Stimulated activated CD4-positive, alpha-beta T cell treated with anti-CD3 and anti-CD28 coated beads, TNF-alpha, amount 100 ng/mL, for 1 hour (primary cell): ENCODE measurements at places on chromosomes 13 and 19.

DNA sequence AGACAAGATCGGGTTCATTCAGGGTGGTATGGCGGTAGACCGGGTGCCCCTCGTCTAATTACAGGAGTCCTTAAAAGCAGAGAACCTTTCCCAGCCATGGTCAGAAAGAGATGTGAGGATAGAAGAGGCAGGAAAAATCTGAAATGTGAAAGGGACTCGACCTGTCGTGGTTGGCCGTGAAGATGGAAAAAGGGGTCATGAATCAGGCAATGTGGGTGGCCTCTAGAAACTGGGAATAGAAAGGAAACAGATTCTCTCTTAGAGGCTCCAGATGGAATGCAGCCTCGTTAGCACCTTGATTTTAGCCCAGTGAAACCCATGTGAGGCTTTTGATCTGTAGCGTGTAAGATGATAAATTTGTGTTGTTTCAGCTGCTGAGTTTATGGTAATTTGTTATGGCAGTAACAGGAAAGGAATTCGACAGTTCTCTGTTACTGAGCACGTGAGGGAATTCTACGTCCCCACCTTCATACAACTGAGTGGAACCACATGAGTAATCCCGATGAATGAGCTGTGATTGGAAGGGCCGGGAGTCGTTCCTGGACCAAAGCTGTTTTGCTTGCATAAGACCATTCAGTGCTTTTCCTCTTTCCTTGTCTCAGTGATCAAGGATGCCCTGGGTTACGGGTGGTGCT, 11.0 kb upstream of the CA11 start:
- DNase-seq: no peak

GRCh38 chr19:30223866-30224688, 148.1 kb upstream of the ZNF536 start:
- DNase-seq: no peak

DNA sequence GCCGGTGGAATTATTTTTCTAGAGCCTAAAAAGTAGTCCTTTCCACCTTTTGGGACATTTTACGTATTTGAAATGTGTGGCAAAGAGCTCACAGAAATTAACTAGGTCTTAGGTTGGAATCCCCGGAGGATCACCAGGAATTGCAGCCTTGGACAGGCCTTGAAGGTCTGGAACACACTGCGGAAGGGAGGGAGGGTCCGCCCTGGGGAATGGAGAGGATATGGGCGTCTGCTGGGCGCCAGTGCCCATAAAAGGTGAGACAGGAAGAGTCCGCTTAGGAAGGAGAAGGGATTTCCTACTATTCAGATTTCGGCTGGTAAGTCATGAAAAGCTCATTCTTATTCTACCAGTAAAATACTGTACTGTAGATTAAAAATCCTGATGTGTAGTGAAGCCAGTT, 111.9 kb downstream of the COL4A2 start:
- DNase-seq: no peak

DNA sequence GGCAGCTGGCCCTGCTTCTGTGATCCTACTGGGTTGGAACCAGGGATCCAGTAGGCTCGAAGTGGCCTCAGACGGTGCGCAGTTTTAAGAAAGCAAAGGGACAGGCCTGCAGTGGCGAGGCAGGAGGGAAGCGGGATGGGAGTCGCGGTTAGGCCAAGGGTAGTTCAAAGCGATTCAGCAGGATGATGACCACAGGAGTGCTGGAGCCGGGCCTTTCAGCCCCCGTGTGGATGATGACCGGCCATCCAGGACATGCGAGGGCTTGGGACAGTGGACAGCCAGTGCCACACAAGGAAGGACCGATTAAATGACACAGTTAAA, 854 bp downstream of the RNASEH2B start:
- no peak for DNase-seq

GRCh38 chr13:36355632-36356031, 9.4 kb upstream of the SPART start:
- DNase-seq: no peak

- no peak for DNase-seq
Measured at GRCh38 chr19:46495786-46496099, at the start of gene PNMA8B. Gene PNMA8B, minus strand, starts transcription at chr19:46495867. Its CDS starts 402 bp downstream, at chr19:46495465.

- DNase-seq: no peak
Measured at GRCh38 chr13:99305158-99305557, 2.0 kb downstream of the GPR183 start.

DNA sequence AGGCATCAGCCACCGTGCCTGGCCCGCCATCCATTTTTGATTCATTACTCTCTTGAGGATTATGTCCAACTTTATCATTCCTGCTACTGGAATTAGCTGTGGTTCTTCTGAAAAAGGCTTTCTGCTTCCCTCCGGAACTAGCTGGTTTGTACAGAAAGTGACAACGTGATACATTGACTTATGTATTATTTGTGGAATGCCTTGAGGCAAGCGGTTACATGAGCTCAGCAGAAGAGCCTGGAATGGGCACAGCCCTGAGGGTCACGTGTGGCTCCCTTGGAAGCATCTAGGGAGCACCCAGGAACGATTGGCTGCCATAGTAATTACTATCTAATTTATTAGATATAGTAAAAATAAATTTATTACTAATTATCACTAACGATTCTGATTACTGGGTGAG, 14.4 kb upstream of the RETN start:
- DNase-seq: no peak

- no peak for DNase-seq
Measured at GRCh38 chr13:90104764-90105163, 1242.7 kb upstream of the MIR17HG start.

DNA sequence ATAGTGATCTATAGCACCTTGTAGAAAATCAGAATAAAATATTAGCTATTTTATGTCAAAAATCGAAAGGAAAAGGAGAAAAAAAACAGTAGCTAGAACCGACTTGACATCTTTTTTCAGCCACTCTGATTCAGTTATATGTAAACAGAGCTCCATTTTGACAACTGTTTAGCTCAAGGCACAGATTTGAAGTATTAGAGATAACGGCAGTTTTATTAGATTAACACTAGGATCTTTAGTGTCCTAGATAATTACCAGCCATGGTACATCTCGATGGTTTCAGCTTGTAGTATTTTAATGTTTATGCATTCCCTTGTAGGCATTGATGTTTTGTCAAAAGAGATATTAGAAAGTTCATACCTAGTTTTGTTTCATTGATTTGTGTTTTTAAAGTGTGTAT, 67.3 kb downstream of the PCDH17 start:
- DNase-seq: no peak

- no peak for DNase-seq
Measured at GRCh38 chr13:46345866-46346265, 41.2 kb downstream of the RUBCNL start.

GRCh38 chr13:42057918-42058530, 9.6 kb downstream of the DGKH start:
- DNase-seq: no peak

- DNase-seq: no peak
Measured at GRCh38 chr19:37997911-37998344, 90.9 kb downstream of the SIPA1L3 start.

DNA sequence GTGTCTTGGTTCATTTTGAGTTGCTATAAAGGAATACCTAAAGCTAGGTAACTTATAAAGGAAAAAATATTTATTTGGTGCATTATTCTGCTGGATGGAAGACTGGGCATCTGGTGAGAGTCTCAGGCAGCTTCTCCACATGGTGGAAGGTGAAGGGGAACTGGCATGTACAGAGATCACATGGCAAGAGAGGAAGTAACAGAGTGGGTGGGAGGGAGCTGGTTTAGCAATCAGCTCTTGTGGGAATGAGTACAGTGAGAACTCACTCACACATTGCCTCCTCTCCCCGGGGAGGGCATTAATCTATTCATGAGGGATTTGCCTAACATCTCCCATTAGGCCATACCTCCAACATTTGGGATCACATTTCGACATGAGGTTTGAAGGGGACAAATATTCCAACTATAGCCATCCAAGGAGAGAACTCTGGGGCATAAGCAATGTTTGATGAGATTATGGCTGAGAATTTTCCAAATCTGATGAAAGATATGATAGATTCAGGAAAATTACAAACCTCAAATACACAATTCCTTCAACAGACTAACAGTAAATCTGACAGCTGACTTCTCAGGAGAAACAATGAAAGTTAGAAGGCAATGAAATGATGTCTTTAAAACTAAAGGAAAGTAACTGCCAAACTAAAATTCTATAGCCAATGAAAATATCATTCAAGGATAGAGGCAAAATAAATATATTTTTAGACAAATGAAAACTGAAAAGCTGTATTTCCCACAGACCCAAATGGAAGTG, 52.5 kb downstream of the MTUS2 start:
- DNase-seq: no peak

GRCh38 chr13:75836441-75836840, 200.3 kb downstream of the LMO7 start:
- no peak for DNase-seq

GRCh38 chr19:18251587-18252369, 22.5 kb downstream of the IQCN start:
- DNase-seq: peak; percentile 50

DNA sequence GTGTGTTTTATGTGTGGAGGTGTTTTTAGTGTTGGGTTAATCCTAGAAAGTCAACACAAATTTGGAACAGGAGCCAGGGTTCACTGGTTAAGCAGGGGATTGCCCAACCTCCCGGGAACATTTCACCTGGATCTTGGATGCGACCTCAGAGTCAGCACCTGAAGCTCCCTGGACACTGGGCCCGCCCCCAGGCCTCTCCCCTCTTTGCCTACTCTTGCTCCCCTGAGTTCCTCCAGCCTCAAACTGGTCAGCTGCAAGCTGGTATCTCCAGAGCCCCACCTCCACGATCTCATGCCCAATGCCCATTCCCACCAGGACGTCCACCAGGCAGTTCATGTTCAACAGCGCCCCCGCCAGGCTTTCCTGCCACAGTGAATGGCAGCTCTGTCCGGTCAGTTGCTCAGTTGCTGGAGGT, 9.7 kb downstream of the HSD17B14 start:
- no peak for DNase-seq

DNA sequence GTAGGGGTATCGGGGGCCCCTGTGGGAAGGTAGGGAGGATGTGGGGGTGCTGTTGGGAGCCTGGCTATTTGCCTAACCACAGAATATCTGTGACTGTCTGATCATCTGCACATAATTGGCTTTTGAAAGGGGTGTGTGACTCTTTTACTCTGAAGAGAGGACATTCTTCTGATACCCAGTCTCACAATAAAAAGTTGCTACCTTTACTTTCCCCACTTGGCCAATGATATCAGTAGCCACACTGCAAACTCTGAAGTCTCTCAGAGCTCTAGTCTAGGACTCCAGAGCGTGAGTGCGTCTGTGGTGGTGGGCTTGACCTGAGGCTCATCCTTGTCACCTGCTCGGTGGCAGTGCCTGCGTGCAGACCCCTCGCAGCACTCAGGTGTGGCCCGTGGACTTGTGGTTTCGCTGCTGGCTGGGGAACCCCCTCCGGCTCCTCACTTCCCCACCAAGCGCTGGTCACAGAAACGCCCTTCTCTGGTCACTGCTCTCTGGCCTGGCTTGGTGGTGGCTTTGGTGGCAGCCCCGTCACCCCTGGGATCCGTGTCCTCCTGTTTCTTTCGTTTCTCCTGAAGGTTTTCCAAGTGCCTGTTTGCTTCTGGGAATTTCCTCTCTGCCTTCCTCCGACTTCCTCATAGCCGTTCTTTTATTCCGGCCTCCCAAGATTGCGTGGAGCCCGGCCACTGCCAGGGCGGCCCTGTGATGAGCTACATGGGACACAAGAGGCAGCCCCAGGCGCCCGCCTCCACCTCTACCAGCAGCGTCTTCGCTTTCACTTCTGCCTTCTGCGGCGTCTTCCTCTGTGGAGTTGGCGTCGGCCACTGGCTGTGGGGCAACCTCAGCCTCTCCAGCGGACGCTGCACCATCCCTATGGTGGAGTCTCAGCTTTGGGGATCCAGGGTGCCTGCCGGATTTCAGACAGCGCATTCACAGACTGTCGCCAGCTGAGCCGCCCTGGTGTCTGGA, 78.0 kb downstream of the ATP11A start:
- no peak for DNase-seq
